ENCODE measurements at places on chromosomes 11 and 22.

- no peak for DNase-seq
These were observed 5.5 kb upstream of the TCF20 start for GRCh38 chr22:42275970-42276369.

DNA sequence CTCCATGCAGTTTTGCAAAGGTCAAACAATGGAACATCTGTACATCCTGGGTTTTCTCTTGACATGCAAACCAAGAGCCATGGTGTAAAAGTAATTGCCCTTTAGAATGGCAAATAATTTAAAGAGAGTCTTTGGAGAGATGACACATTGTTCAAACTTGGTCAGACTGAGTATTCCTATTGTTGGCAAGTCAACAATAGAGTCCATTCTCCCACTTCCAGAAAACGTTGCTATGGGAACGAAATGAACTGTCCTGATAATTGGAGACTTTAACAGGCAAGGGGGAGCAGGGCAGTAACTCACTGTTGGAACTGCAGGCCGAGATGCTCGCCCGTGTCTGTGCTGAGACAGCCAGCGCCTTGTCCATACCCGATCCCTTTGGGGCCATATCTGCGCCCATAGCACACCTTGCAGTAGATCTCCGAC, 13.9 kb downstream of the CSRP3 start:
- DNase-seq: no peak

DNA sequence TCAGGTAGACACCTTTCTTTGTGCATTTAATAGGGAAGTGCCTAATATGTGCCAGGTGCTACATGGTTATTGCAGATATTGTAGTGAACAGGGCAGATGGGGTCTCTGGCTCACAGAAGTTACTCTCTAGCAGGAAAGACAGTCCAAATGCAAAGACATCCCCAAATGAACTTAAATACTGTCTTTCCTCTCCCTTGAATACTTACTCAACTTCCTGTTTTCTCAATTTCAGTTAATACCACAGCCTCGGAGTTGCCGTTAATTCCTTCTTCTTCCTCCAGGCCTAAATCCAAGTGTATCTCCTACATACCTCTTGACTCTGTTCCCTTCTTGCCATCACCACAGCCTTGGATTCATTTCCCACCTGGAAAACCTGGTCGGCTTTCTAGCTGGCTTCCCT, 134.3 kb upstream of the SESN3 start:
- DNase-seq: peak; percentile 81

DNA sequence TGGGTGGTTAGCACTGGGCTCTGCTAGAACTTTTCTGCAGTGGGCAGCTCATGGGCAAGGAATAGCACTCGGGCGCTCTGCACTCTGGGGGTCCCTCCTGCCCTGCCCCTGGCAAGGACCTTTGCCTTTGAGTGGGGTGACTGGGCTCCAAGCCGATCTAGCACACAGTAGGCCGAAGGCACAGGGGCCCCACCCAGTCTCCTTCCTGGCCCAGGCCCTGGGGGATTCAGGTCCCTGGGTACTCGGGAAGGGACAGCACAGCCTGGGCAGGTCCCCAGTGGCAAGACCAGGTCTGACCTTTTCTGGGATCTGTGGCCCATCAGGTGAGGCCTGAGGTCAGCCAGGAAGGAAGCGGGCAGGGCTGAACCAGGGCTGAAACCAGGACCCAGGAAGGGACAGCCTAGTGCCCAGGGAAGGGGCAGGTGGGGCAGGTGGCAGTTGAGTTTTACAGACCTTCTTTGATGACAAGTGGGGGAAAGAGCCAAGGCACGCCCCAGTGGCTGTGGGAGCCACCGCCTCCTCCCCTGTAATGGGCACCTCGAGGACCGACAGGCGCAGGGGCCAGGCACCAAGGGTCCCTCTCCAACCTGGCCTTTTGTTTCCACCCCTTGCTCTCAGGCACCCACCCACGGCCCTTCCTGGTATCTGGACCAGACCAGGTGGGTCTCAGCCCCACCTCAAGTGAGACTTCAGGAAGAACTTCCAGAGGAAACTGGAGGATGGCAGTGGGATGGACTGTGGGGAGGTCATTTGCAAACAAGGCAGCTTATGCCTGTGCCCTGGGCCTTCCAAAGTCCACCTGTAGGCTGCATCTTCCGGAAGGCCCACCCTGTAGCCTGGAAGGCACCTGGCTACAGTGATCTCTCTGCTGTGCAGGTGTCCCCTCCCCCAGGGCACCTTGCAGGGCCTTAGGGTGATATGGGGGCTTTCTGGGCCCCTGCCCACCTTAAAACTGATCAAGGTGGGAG, 883 bp upstream of the AIFM3 start:
- no peak for DNase-seq

- DNase-seq: no peak
These were observed 4.4 kb downstream of the BIK start for GRCh38 chr22:43114958-43115357.

- peak; percentile 26 for DNase-seq
These were observed 7.3 kb downstream of the TANGO2 start for GRCh38 chr22:20027966-20028854.

- no peak for DNase-seq
These were observed 22.9 kb downstream of the TMEM123 start for GRCh38 chr11:102429691-102430090.
